ENCODE measurements at places on chromosomes 2 and 18.

DNA sequence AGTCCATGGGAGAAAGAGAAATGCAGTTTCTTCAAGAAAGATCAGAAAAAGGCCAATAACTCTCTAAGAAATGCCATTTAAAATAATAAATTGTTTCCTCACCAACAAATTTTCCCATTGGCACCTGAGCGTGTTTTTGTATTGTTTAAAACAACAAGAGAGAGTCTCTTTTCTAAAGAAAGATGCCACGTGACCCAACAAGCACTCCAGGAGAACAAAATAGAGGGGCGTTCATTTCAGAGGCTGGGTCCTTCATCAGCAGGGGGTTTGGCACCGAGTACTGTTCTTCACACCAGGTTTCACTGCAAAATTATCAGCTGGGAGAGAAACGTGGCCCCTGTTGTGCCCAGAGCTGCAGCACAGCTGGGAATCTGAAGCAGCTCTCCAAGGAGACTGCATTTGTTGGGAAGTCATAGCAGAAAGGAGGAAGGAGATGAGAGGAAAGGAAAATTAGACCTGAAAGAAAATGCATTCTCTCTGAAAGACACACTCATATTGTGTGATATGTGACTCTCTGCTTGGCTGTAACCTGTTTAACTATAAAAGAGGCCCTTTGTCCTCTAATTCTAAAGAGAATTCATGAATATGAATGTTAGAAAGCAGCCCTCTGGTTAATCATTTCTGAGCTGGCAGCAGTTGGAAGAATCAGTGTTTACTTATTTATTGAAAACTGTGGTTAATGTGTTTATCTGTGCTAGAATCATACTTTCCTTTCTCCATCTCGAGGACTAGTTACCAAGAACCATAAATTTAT lies 205.3 kb upstream of the CDH20 start:
- H3K36me3 ChIP-seq: no peaks in the 10 kb centered on the region
- no peaks in the 10 kb centered on the region for H3K4me1 ChIP-seq
- H3K27me3 ChIP-seq: no peaks in the 10 kb centered on the region
- DNase-seq: no peak
- no peak overlapping the region for H3K4me3 ChIP-seq

DNA sequence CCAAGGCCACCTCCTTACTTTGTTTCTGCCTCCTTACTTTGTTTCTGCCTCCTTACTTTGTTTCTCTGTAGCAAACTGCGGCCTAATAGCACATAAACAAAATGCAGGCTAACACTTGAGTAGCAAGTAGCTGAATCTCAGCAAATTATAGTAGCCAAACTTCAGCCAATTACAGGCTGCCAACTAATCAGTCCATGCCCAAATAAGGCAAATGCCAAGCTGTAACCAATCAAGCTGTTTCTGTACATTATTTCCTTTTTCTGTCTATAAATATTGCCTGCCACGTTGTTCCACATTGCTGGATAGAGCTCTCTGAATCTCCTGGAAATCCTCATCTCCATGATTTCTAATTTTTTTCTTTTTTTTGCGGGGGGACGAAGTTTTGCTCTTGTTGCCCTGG lies 28.7 kb upstream of the FRZB start:
- no peak overlapping the region for H3K4me3 ChIP-seq
- no peaks in the 10 kb centered on the region for H3K36me3 ChIP-seq
- no peak for DNase-seq
- no peaks in the 10 kb centered on the region for H3K27me3 ChIP-seq
- H3K27ac ChIP-seq: no peak overlapping the region

GRCh38 chr2:144694456-144694855 lies 174.5 kb upstream of the ZEB2 start:
- DNase-seq: no peak
- no peaks in the 10 kb centered on the region for H3K4me1 ChIP-seq
- no peak overlapping the region for H3K27ac ChIP-seq
- no peaks in the 10 kb centered on the region for H3K36me3 ChIP-seq

- H3K4me3 ChIP-seq: no peak overlapping the region
- H3K36me3 ChIP-seq: no peaks in the 10 kb centered on the region
- H3K4me1 ChIP-seq: peaks cover 13% of the 10 kb centered on the region
- H3K27me3 ChIP-seq: no peaks in the 10 kb centered on the region
- H3K27ac ChIP-seq: no peak overlapping the region
- DNase-seq: no peak
Measured at GRCh38 chr2:10144771-10145518, 22.4 kb downstream of the RRM2 start.

- H3K4me3 ChIP-seq: no peak overlapping the region
- DNase-seq: no peak
- no peaks in the 10 kb centered on the region for H3K27me3 ChIP-seq
- H3K27ac ChIP-seq: no peak overlapping the region
- no peaks in the 10 kb centered on the region for H3K4me1 ChIP-seq
Measured at GRCh38 chr2:113240150-113240914, 38.4 kb downstream of the PAX8 start.

DNA sequence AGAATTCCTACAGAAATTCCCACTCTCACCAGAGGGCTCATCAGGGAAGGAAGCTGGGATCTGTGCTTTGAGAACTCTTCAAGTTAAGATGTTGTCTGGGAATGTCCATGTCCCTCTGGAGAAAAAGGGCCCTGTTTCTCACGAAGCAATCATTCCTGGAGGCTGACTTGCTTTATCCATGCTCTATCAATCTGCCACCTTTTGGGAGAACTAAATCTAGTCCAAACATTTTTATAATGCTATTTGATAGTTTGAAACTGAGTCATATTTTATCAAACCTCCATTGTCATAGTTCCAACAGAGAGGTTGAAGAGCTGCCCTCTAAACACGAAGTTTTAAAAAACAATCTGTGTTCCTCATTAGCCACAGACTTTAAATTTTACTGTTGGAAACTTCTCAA lies 219.2 kb downstream of the MTX2 start:
- no peaks in the 10 kb centered on the region for H3K4me1 ChIP-seq
- H3K4me3 ChIP-seq: no peak overlapping the region

All from CD8-positive, alpha-beta memory T cell (primary cell).